ENCODE measurements at places on chromosomes 1 and 21.

DNA sequence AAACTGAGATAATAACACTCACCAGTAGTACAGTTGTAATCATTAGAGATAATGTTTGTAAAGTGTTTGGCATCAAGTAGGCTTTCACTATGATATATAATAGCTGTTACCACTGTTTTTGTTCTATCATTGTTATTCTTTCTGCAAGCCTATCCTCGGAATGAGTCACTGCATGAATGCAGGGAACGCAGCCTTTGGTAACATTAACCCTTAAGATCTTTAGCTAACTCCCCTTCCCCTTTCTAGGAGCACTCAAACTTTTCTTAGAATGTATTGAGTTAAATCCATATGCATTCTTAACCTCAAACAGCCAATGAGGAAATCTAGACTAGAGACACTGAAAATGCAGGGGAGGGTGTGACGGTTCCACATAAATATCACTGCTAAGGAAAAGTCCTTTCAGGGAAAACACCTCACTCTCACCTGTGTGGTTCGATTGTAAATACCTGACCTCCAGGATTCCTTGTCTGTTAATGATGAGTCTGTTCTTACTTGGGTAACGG lies 467.3 kb downstream of the SETD4 start:
- no peak for DNase-seq

DNA sequence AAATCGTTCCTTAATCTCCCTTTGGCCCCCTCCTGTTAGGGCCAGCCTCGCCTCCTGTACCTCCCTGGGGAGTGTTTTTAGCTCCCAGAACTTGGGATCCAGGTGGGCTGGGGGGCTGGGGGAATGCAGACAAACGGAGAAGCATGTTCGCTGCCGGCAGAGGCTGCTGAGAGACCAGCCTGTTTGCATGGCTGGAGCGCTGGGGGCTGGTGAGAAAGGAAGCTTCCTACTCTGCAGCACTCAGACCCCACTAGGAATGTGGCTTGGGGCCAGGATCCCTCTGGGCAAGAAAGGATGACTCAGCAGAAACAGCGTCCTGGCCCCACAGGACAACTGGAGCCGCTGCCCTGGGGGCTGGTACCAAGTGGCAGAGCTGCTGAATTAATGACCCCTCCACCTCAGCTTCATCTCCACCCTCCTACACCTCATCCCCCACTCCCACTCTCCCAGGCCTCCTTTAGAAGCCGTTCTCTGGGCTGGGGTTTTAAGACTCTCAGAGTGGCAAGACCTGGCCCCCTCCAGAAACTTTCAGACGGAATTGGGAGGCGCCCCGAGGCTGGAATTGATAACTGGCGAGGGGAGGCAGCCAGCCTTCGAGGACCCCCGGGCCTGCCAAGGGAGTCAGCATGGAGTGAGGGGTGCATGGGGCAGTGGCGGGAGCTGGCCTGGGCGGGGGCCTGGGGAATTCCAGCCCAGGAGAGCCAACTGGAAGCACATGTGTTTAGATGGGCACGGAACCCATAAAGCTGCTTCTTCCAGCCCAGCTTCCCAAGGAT lies 28.5 kb upstream of the EPS8L3 start:
- peak; percentile 84 for DNase-seq

- no peak for DNase-seq
Measured at GRCh38 chr1:173553312-173553711, 49.6 kb downstream of the SLC9C2 start.

GRCh38 chr1:209570743-209571142 lies 12.8 kb upstream of the CAMK1G start:
- DNase-seq: no peak

GRCh38 chr1:29690156-29690555 lies 453.8 kb downstream of the PTPRU start:
- DNase-seq: no peak
